ENCODE measurements at places on chromosomes 12 and 14. TPM values are rescaled to one million over a fixed set of nuclear protein-coding genes. Genes with fewer than 3 reads are reported as not detected.

TAC3 gene
- polyA plus RNA-seq: not detected

C3AR1 gene
- not detected for polyA plus RNA-seq

DHRS7 gene
- polyA plus RNA-seq: 85.5 TPM

SAMD15 gene
- 37.8 TPM for polyA plus RNA-seq

PPFIBP1 gene
- 9.7 TPM for polyA plus RNA-seq

TRPV4 gene
- polyA plus RNA-seq: not detected

RNF212B gene
- not detected for polyA plus RNA-seq

RNASE1 gene
- polyA plus RNA-seq: 37.8 TPM

CPM gene
- polyA plus RNA-seq: not detected

MYL2 gene
- polyA plus RNA-seq: not detected

DYNC1H1 gene
- 153 TPM for polyA plus RNA-seq

PARP11 gene
- 4.1 TPM for polyA plus RNA-seq

All from Purkinje cell (primary cell).